ENCODE measurements at places on chromosomes 2 and 18.

DNA sequence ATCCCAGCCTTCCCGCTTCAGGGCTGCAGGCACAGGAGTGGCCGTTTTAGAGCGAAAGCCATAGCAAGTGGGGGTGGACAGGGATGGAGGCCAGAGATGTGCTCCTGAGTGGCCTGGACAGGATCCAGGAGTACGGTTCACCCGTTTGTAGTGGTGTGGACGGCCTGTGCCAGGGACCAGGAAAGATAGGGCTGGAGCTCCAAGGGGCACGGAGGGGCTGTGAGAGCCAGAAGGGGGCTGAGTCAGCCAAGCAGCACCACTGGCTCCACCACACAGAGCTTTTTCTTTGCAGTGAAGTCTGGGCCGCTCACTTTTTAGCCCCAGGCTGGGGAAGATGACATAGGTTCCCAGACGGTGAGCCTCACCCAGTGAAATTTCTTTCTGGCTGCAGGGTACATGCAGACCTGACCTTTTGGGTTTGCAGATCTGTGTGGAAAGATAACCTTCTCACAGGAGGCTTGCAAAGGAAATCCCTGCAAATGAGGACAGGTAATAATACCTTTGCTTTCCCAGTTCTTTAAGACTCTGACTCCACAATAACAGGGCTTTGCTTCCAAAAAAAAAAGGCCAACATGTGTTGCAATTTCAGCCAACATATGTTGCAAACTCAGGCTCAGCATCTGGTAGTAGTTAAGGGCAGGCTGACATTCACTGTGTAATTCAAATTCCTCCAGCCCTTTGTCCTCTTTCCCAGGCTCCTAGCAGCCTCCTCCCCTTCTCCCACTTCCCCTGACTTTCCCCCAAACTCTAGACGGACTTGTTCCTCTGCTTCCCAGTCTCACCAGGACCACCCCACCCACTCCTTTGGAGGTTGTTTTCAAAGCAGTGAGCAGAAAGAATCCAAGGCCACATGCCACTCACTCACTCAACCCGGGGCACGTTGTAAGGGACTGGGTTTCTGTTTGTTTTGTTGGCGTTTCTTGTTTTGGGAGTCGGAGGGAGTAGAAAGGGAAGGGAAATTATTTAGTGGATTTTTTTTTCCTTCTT is 20.3 kb upstream of the LAPTM4A start:
- no peak for DNase-seq

GRCh38 chr2:62208758-62209114 is 12.8 kb downstream of the B3GNT2 start:
- no peak for DNase-seq

DNA sequence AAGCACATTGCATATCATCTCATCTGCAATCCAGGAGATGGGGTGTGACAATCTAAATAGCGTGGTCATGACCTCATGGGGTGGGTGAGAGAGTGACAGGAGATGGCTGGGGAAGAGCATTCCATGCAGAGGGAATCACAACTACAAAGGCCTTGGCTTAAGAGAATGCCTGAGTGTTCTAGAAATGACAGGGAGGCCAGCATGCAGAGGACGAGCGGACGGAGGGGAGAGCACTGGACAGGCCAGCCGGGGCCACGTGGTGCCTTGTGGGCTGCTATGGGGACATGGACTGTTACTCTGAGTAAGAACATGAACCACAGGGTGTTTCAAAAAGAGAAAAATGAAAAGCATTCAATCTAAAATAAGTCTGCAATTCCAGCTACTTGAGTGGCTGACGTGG is 117.9 kb upstream of the ODC1 start:
- DNase-seq, result no peak

- DNase-seq, result no peak
These were observed 80.4 kb downstream of the EPB41L3 start for GRCh38 chr18:5463390-5463789.

- no peak for DNase-seq
These were observed 6.5 kb downstream of the SLC66A3 start for GRCh38 chr2:11161747-11162146.

GRCh38 chr2:106565599-106565998 is 78.4 kb downstream of the CD8B2 start:
- no peak for DNase-seq

DNA sequence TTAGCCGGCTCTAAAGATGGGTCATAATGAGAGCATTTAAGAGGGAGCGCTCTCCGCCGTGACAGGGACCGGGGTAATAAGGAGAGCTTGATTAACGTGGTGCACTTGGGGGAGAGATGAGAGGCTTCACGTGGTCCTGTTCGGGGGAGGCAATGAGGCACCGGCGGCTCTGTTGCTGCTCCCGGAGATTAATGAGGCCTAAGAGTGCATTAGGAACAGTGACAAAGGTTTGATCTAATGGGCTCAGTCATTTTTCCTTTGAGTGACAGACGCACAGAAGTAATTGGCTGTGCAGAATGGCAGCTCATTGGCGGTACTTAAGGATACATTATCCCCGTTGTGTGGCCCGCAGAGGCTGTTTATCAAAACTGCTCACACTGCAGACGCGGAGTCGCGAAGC is 250.7 kb downstream of the GBX2 start:
- DNase-seq, result peak; percentile 29

DNA sequence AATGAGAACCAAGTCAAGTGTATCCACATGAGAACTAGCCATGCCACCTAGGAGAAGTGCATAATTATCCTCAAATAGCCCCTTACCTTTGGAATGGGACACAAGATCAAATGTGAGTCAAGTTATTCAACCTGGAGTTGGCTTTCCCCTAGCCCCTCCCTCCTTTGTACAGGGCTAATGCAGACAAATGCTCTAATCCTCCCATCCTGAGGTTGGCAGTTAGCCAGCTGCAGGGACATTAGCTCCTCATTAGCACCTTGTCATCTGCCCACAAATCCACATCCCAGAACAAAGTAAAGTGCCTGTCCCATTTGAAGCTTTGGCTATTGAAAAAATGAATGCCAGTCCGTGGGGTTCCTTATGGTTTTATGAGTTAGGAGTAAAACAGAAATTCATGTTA is 294.1 kb upstream of the FANCL start:
- peak; percentile 46 for DNase-seq

- peak; percentile 82 for DNase-seq
These were observed 538.0 kb downstream of the SLC4A3 start for GRCh38 chr2:220165401-220165800.

GRCh38 chr2:100237163-100237562 is 85.1 kb downstream of the LONRF2 start:
- no peak for DNase-seq

GRCh38 chr2:98702858-98703620 is 27.9 kb downstream of the MGAT4A start:
- no peak for DNase-seq

GRCh38 chr2:40454321-40454720 is 2.4 kb upstream of the SLC8A1 start:
- no peak for DNase-seq

- DNase-seq, result no peak
These were observed 48.6 kb downstream of the SMAD2 start for GRCh38 chr18:47881752-47882455.

GRCh38 chr2:137826373-137827372 is 137.6 kb upstream of the HNMT start:
- DNase-seq, result no peak

- DNase-seq, result no peak
These were observed 35.5 kb upstream of the EDAR start for GRCh38 chr2:109024477-109024876.

DNA sequence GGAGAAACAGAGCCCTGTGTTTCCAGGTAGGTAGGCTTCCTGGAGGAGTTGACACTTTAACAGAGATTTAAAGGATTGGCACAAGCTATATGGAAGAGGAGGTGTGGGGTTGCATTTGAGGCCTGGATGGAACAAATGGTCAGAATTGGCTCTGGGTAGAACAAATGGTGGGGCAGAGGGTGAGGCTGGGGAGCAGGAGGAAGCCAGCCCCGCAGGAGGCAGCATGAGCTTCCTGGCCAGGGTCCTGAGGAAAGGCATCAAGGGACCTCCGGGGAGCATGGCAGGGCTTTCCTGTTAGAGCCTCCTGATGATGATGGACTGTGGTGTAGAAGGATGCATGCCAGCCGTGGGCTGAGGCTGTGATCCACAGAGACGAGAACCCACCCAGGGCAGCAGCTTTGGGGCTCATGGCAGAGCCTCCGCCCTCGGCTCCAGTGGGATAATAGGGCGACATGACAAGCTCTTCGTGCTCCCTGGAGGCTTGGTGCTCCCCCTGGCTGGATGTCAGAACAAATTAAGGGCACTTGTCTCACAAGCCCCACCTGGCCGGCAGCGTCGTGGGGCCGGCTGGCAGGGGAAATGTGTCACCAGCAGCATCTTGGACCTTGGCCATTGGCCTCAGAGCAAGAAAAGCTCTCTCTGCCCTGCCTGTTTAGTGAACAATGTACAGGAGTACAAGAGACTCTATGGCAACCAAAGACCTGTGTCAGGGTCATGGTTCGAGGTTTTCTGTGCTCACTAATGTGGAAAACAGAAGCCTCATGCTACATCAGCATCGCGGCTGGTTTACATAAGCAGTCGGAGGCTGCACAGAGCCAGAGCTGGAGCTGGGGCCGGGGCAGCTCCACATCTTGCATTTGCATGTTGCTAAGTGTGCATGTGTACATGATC is 153.5 kb downstream of the MYCN start:
- DNase-seq, result no peak

GRCh38 chr18:76368976-76369375 is 126.1 kb downstream of the ZNF516 start:
- DNase-seq, result no peak

GRCh38 chr2:235640377-235640776 is 146.5 kb downstream of the AGAP1 start:
- DNase-seq, result no peak

DNA sequence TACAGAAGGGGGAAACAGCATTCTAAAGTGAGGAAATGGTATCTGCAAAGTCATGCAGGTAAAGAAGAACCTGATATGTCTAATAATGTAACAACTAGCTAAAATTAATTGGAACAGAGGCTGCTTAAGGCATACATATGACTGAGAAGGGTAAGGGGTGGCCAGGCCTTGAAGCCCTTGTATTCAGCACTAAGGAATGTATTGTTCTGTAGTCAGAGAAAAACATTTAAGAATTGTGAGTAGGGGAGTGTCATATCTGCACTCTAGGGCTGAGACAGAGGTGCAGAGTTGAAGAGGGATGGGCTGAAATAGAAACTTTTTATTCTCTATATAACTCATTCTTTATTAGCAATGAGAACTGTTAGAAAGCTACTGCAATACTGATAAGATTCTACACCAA is 145.5 kb upstream of the CHAC2 start:
- no peak for DNase-seq

- no peak for DNase-seq
These were observed 75.3 kb downstream of the VSNL1 start for GRCh38 chr2:17615728-17616351.

- DNase-seq, result no peak
These were observed 24.1 kb downstream of the PSMG2 start for GRCh38 chr18:12726774-12727550.

GRCh38 chr2:194870974-194871535 is 786.0 kb upstream of the SLC39A10 start:
- DNase-seq, result no peak

GRCh38 chr2:101753720-101754490 is 56.4 kb downstream of the MAP4K4 start:
- DNase-seq, result no peak

DNA sequence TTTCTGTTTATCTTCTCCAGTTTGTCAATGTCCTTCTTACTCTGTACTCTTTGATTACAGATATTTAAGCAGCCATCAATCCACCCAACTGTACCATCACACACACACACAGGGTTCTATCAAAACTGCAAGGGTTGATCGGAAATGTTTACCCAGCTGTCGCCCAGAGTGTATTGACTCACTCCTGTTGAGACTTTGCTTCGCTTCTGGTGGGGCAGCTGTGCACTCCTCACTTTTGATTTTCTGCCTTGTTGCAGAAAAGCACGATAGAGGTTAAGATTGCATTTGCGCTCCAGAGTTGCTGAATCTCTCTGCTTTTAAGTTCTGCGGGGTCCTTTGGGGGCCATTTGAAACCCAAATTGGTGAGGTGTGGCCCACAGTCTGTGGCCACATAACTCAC is 216.2 kb downstream of the SETBP1 start:
- peak; percentile 58 for DNase-seq

- DNase-seq, result no peak
These were observed 133.3 kb upstream of the NOL4 start for GRCh38 chr18:34357944-34358580.

GRCh38 chr2:11938196-11938595 is 191.8 kb downstream of the LPIN1 start:
- DNase-seq, result peak; percentile 78

DNA sequence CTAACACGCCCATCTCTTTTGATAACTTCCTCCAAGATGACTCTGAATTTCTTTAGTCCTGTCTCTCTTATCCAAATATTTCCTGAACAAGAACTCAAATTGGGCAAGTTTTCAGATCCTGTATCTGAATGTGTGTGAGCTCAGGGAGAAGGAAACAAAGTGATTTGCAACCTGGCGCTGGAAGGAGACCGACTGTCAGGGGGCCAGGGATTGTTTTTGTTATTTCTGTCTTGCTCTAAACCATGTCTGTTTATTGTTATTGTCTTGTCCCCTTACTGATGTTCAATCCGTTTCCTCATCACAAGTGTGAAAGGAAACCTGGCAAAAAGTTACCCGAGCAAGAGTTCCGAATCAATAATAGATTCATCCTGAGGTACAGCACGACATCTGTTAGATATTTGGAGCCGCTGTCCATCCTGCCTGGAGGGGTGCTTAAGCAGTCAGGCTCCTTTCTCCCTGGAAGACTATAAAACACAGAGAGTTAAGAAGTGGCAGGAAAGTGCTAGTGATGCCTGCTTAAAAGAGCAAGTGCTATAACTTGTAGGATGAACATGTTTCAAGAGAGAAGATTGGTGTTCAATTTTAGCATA is 132.5 kb upstream of the OSR1 start:
- DNase-seq, result no peak

DNA sequence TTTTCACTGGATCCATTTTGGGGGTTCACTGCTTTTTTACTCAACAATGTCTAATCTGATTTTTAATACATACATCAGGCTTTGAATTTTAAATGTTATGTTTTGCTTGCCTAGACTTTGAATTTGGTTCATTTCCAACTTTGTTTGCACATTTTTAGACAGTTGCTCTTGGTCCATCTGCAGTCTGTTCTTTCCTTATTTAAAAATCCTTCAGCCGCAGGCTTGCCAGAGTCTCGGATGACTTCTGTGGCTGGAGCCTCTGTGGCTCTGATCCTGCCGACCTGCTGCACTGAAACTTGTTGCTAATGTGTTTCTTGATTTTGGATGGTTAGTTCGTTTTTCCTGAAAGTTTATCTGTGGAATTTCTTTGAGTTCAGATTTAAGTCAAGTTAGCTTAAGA is 172.0 kb upstream of the ALKAL2 start:
- DNase-seq, result no peak

- DNase-seq, result no peak
These were observed 14.8 kb upstream of the CLASP1 start for GRCh38 chr2:121664086-121664485.

DNA sequence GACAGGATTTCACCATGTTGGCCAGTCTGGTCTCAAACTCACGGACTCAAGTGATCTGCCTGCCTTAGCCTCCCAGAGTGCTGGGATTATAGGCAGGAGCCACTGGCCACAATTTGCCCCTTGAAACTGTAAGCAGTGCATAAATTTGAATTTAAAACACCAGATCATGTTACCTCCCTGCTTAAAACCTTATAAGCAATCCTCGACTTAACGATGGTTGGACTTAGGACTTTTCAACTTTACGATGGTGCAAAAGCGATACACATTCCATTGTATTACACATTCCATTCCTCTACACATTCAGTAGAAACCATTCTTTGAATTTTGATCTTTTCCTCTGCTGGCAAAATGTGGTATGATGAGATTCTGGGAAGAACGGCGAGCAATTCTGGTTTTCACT is 23.2 kb upstream of the EFR3B start:
- no peak for DNase-seq

- DNase-seq, result no peak
These were observed 496.7 kb upstream of the MYT1L start for GRCh38 chr2:2827761-2828221.

- DNase-seq, result no peak
These were observed 97.3 kb upstream of the SERPINE2 start for GRCh38 chr2:224136396-224136795.

Measured in NCI-H510A (cell line).